ENCODE measurements at places on chromosomes 13 and 19. TPM values are rescaled to one million over a fixed set of nuclear protein-coding genes. Genes with fewer than 3 reads are reported as not detected.

Gene LHFPL6
- 8.0 TPM for total RNA-seq

Gene EVI5L
- 14.9 TPM for total RNA-seq

Gene ZNF709
- total RNA-seq = 0.98 TPM

Gene EML2
- total RNA-seq = 59.8 TPM

Gene PGLYRP2
- total RNA-seq = not detected

Gene FLT1
- 12.1 TPM for total RNA-seq

Gene CASP14
- not detected for total RNA-seq

Gene MEIOSIN
- 0.40 TPM for total RNA-seq

Gene SHC2
- total RNA-seq = 2.1 TPM

Gene PDE4C
- total RNA-seq = 0.05 TPM

Gene TMEM86B
- total RNA-seq = 3.1 TPM

Gene SYNE4
- 0.19 TPM for total RNA-seq

Gene ZNF606
- 6.1 TPM for total RNA-seq

Gene IRGQ
- 10.5 TPM for total RNA-seq

Gene ELSPBP1
- total RNA-seq = not detected

Gene ARRDC2
- 31.9 TPM for total RNA-seq

Gene EXOSC5
- total RNA-seq = 91.0 TPM

Gene ZFP14
- total RNA-seq = 3.4 TPM

Gene ZNF677
- total RNA-seq = 10.1 TPM

Gene IL17D
- 1.4 TPM for total RNA-seq

Gene CALR3
- 0.23 TPM for total RNA-seq

Gene LHB
- 1.3 TPM for total RNA-seq

Gene COG6
- total RNA-seq = 11.3 TPM

Gene TINCR
- 0.24 TPM for total RNA-seq

Gene NMRK2
- not detected for total RNA-seq

Gene NLRP9
- not detected for total RNA-seq

Gene MTUS2
- total RNA-seq = 0.08 TPM

Data from A375 (cell line).